ENCODE measurements at places on chromosomes 2 and 18.

DNA sequence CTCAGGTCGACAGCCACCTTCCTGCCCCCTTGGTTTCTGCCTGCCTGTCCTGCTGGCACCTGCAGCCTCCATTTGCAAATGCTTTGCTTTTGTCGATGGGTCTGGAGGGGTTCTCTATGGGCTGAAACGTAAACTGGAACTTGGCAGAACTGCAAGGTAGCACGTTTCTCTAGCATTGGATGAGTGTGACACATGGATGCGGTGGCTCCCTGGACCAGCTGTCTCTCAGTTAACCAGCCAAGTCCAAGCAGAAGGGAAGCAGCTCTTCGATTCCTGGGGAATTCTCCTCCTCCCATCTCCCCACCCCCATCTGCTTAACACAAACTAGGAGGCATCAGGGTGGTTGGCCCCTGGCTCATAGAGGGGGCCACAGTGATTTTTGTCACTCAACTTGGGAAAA, 57.3 kb downstream of the ITGB1BP1 start:
- no peak for DNase-seq

GRCh38 chr2:213010106-213010779, 141.2 kb downstream of the IKZF2 start:
- DNase-seq = no peak

DNA sequence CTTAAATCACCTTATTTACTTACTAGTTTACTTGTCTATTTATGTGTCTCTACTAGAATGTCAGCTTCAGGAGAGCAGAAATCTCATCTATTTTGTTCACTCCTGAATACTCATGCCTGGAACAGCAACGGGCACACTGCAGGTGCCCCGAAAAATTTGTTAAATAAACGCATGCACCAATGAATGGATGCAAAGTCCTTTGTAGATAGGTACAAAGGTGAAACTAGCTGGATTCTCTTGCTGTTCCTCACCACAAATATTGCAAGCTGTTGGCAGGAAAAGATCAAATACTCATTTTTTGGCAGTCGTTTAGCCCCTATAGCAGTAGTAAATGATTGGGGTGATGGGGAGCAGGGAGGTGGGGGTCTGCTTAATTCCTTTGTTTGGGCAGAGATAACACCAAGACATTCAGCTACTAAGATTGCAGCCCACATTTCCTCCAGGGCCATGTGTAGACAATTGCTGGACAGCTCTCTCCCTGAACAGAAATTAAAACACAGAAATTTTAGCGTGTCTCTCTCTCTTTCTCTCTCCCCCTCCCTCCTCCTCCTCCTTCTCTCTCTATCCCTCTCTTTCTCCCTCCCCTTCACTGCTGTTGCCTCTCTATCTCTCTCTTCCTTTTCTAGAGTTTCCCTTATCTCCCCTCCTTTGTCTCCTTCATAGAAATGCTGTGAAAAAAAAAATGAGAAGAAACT, 5.4 kb downstream of the MARCHF4 start:
- no peak for DNase-seq

DNA sequence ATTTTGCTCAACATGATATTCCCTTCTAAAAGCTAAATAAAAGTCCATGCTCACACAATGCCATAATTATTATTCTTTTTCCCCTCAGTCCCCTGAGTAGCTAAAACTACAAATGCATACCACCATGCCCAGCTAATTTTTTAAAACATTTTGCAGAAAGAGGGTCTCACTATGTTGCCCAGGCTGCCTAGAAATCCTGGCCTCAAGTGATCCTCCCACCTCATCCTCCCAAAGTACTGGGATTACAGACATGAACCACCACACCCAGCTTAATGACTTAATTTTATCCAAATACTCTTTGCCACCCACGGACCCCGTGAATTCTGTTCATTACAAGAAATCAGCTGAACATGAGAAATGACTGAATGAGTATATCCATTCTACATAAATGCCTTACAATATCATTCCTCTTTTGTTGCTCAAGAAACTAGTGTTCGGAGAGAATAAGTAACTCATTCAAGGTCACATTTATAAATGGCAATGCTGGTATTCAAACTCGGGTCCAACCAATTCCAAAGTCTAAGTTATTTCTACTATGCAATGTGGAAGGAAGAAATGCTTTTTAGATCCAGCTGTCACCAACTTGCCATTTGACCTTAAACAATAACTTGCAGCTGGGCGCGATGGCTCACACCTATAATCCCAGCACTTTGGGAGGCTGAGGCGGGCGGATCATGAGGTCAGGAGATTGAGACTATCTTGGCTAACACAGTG, 59.8 kb downstream of the NOL10 start:
- DNase-seq = no peak

- DNase-seq = no peak
Measured at GRCh38 chr2:144067506-144067905, 452.4 kb downstream of the ZEB2 start.

DNA sequence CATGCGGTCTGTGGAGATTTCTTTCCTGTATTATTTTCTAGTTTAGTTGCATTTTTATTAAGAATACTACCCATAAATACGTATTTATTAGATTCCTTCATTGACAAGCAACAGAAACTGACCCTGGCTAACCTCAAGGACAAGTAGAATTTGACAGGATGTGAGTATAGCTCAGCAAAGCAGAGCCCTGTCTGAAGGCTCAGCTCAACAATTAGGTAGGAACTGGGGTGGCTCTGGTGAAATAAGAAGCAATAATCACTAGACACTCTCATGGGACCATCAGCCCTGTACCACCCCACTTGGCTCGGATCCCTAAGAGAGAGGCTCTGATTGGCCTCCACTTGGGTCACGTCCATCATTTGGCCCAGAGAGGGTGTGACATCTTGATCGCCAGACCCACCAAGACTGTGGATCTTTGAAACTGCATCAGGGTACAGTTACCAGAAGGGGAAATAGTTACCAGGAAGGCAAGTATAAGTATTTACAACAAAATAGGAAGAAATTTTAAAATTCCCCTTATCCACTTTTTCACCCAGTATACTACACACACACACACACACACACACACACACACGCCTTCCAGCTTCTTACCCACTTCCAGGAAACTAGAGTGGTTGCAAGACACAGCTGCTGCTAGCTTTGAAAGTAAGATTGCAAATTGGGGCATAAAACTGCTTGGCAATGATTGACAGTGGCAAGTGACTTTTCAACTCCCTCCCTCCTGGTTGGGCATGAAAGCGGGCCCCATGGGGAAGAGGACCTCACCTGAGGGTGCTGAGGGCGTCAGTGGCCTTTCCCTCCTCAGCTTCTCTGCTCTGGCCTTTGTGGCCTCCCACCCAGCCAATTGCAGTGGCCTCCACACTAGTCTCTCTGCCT, 41.8 kb downstream of the KCTD18 start:
- DNase-seq = no peak

- no peak for DNase-seq
Measured at GRCh38 chr2:200359552-200359951, 53.1 kb downstream of the SPATS2L start.

GRCh38 chr18:12321333-12321732, 13.3 kb downstream of the TUBB6 start:
- no peak for DNase-seq

DNA sequence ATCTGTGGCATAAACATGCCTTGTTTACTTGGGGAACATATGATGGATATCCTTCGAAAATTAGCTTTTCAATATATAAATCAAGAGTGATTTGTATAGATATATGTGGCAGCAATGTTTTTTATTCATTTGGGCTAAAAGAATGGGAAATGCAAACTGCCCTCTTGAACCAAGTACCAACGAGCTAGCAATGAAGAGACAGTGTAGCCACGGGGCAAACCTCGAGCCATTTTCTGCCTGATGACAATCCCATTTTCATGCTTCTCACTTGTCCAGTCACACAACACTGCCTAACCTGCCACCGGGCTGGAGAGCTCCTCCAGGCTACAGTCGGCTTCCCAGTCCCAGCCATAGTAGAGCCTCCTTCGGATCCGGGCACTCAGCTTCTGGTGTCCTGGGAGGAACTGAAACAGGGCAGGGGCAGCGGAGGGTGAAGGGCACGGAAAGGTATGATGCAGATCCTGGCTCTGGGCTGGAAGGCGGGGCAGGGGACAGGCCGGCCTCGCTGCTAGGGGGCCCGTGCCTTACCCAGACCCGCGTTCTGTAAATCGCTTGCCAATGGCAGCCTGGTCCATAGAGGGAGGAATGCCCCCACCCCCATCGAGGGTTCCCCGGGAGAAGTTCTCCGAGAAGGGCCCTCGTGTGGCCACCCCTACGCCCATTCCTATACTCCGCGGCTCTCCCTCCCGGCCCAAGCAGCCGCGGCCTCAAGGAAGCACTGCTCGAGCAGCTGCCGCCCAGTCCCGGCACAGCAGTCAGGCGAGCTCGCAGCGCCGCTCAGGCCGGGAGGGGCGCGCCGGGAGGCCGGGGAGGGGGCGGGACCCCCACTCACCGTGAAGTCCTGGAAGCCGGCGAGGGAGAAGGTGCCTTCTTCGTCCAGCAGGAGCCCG, 552 bp downstream of the CNPPD1 start:
- DNase-seq = no peak

GRCh38 chr2:240813231-240813921, 6.6 kb downstream of the KIF1A start:
- no peak for DNase-seq

GRCh38 chr18:10241579-10241978, 212.9 kb upstream of the APCDD1 start:
- DNase-seq = no peak

DNA sequence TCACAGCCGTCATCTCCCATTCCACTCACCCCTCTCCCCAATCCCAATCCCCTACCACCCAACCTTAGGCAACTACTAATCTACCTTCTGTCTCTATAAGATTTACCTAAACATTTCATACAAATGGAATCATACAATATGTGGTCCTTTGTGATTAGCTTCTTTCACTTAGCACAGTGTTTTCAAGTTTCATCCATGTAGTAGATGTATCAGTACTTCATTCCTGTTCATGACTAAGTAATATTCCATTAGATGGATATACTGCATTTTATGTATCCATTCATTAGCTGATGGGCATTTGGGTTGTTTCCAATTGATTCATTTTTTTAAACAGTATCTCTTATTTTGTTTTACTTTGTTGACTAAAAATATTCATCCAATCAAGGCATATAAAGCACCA, 109.6 kb downstream of the CDH2 start:
- DNase-seq = no peak

- DNase-seq = no peak
Measured at GRCh38 chr18:75139226-75139911, 69.6 kb downstream of the PTGR3 start.

- no peak for DNase-seq
Measured at GRCh38 chr2:84841577-84841976, 39.3 kb downstream of the TRABD2A start.

GRCh38 chr2:188529710-188530109, 238.0 kb downstream of the GULP1 start:
- no peak for DNase-seq

DNA sequence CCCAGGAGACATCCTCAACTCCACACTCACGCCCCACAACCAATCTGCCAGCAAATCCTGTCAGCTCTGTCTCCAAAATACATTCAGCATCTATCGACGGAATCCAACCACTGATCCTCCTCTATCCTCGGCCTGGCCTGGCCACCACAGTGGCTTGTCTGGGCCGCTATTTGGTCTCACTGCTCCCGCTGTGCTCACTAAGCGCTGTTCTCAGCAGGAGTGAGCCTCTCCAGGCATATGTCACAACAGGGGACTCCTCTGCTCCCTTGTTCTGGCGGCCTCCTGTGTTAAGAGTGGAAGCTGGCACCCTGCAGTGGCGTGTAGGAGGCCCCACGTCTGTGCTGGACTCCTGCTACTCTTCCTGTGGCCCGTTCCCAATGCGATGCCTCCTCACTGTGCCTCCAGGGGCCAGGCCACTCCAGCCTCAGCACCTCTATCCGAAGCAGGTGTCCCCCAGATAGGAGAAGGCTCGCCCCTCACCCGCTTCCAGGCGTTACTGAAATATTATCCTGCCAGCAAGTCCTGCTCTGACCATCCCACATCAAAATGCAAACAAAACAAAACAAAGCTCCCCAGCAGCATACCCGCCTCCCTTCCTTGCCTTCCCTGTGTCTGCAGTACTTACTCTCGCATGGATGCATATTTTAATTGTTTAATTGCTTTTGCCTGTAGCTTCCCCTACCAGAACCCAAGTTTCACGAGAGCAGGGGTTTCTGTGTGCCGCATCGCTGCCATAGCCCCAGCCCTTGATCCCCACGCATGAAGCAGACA, 39.9 kb downstream of the CENPO start:
- no peak for DNase-seq

GRCh38 chr2:180966378-180966777, 14.0 kb upstream of the UBE2E3 start:
- no peak for DNase-seq

DNA sequence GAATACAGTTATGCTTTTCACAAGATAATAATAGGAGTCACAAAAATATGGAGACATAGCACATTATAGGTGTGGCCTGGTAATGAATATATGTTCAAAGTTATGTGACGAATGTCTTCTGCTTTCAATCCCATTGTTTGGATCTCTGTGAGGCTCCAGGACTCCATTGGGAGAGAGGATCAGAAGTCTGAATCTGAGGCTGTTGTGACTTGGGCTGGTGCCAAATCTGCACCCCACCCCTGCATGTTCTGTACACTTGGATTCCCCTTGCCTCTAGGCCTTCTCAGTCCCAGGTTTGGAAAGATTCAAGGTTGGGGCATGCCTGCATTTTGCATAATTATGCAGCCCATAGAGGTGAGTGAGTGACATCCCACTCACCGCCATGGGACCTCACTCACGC, 103.1 kb upstream of the MGAT5 start:
- no peak for DNase-seq

DNA sequence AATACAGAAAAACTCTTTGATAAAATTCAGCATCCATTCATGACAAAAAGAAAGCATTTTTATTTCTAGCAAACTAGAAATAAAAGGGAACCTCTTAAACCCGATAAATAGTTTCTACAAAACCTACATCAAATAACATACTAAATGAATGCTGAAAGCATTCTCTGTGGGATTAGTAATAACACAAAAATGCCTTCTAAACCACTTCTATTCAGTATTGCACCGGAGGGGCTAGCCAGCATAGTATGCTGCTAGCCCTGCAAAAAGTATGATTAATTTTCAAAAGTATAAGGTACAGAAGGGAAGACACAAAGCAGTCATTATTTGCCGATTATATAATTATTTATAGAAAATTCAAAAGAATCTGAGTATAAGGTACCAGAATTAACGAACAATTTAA, 145.2 kb downstream of the DTNB start:
- no peak for DNase-seq

DNA sequence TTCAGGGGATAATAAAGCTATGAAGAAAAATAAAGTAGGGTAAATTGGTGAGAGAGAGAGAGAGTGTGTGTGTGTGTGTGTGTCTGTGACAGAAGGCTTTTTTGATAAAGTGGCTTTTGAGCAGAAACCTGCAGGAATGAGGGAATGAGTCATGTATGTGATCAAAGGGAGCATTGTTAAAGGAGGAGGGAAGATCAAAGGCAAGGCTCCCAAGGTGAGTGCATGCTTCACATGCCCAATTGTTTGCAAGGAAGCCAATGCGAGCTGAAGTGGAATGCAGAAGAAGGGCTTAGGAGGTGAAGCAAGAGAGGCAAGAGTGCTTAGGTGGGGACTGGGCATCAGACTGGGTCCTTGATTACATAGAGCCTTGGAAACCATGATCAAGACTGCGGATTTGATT, 96.8 kb downstream of the DNAH6 start:
- peak; percentile 16 for DNase-seq

All from GM23338 (cell line).